GF-D8 (cell line): ENCODE measurements at places on chromosomes 6 and 20.
A peak's percentile ranks its signal among the peaks of the same experiment; 100 is the strongest.

DNA sequence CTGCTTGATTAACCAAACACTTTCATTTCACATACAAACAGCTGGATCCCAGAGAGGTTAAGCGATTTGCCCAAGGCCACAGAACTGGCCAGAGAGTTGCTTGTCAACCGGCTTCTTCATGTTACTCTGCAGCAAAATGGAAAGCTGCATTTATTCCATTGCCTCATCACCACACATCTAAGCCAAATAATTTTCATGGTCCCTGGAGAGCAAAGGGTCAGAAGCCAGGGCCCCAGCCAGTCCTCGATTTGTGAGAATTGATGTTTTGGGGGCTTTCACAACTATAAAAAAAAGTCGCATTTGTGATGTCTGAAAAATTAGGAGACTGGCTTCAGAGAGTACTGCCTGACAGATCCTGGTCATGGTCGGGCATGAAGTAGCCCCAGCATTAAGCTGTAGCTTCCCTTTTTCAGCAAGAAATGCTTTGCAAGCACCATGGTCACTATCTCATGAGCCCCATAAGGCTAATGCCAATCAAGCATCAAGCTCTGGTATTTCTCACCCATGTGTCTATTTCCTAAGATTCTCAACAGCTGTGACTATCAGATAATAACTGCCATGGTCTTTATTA lies 95.8 kb downstream of the BANF2 start:
- no peak for DNase-seq

DNA sequence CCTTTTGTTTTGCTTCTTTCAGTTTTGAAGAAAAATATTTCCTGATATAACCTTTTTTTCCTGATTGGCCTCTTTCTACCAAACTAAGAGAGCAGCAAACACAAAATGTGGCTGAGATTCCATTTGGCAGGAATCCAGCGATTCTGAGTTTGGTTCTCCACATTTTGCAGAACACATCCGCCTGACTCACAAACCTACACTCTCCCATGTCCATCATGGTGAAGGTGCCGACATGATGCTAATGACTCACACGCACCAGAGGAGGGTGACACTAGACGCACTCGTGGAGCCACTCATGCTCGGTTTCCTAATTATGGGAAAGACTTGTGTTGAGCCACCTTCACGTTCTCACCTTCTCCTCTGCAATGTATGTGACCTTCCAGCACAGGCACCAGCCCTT lies 45.9 kb upstream of the DUSP22 start:
- no peak for DNase-seq

DNA sequence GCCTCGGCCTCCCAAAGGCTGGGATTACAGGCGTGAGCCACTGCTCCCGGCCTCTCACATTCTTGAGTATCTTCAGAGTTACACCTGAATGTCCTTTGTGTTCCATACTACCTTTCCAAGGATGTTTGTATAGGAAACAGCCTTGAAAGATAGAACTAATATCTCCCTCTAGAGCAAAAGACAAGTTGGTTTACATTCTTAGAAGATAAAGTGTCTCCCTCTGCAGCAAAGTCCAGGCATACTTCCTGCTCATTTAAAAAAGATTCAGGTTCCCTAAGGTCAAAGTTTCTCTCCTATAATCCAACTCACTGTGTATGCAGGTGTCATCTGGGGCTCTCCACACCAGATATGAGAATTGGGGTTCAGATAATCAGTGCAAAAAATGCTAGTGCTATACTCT lies 224.4 kb downstream of the TPBG start:
- DNase-seq = no peak

DNA sequence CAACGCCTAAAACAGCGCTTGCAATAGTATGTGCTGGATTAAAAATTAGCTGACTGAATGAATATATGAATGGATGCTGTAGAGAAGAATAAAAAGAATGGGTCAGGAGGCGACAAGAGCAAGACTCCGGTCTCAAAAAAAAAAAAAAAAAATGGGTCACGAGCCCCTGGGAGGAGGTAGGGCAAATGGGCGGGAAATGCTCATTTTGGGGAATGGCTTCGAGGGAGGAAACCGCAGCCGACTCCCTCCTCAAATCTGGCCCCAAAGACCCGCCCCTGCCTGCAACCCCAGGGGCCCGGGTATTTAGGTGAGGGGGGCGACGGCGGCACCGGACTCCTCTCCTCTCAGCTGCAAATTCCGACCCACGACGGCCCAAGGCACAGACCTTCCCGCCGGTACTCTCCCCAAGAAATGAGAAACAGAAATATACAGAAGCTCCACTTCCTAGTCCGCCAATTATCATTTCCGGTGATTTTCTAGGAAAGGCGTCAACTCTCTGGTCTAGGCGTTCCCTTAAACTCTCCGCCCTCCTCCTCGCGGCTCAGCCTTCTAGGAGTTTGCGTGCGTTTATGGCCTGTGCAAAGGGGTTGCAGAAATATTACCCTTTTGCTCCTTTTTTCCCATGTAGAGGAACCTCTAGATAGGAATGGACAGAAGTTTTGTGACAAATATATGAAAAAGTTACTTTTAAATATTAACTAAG lies at the start of gene ZNF311:
TSS of gene ZNF311 (minus strand) at position 133 of the 703 bp plus-strand sequence. CDS start 1,361 bp downstream, outside the sequence.
- DNase-seq = peak; percentile 84

GRCh38 chr6:89299466-89299850 lies 15.6 kb downstream of the GABRR2 start:
- no peak for DNase-seq

- no peak for DNase-seq
Observed at GRCh38 chr6:14254505-14254904, 136.9 kb downstream of the CD83 start.

DNA sequence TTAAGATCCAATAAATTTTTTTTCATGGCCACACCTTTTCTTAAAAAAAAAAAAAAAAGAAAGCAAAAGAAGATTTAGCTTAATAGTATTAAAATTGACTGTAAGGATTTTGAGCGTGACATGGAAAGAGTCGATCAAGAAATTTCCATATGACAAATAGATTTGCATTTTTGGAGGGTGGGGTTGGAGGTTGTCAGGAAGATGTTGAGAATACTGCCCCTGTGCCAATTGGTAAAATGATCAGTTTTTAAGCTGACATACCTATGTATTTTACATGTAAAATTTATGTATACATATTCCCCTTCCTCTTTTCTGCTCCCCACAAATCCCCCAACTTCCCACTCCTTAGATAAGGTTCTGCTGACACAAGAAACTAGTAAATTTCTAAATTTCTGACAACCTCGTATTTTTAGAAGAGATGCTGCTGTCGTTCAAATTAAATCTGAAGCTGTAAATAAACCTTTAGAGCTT lies 520.9 kb downstream of the CD83 start:
- DNase-seq = no peak

- no peak for DNase-seq
Observed at GRCh38 chr6:79776076-79776475, 144.9 kb downstream of the SH3BGRL2 start.
